Stimulated activated naive CD8-positive, alpha-beta T cell treated with anti-CD3 and anti-CD28 coated beads, Interleukin-15, Interleukin-2, amounts not matched to agents 100 U/mL and 50 U/mL, for 24 hours (primary cell): ENCODE measurements at places on chromosomes 2 and 18.
A peak's percentile ranks its signal among the peaks of the same experiment; 100 is the strongest.

GRCh38 chr2:81672923-81673322, 1368.4 kb upstream of the LRRTM1 start:
- no peak for DNase-seq

GRCh38 chr18:36329684-36330434, 32.3 kb downstream of the FHOD3 start:
- DNase-seq = no peak

DNA sequence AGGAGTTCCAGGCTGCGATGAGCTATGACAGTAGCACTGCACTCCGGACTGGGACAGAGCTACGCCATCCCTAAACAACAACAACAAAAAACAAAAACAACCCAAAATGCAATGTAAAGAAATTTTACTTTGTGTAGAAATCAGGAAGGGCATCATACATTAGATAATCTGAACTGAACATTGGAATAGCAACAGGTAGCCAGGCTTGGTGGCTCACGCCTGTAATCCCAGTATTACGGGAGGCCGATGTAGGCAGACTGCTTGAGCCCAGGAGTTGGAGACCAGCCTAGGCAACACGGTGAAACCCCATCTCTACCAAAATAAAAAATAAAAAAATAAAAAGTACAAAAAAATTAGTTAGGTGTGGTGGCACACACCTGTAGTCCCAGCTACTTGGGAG, 2.1 kb upstream of the PNO1 start:
- DNase-seq = no peak

- DNase-seq = no peak
Measured at GRCh38 chr18:54386043-54386442, 28.3 kb downstream of the C18orf54 start.

DNA sequence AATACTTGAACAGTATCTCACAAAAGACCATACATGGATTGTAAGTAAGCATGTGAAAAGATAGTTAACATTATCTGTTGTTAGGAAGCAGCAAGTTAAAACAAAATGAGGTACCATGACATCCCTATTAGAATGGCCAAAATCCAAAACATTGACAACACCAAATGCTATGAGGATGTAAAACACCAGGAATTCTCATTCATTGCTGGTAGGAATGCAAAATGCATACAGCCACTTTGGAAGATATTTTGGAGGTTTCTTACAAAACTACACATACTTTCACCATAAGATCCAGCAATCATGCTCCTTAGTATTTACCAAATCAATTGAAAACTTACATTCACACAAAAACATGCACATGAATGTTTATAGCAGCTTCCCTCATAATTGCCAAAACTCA, 30.9 kb upstream of the ICOS start:
- no peak for DNase-seq

- no peak for DNase-seq
Measured at GRCh38 chr2:203396667-203397066, 68.5 kb downstream of the ABI2 start.

DNA sequence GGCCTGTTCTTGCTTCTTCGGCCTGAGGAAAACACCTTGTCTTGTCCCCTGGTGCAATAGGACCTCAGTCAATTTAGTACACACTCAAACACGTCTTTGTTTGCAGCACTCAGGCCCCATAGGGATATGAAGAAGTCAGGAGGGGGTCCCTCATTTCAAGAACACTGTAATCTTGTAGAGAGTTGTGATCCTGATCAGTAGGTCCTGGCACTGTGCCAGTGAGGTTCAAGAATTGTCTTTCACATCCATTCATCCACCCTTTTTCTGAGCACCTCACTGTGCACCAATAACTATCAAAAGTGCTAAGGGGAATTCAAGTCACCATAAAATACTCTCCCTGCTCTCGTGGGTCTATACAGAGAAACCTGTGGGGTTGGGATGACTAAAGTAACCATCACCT, 131.4 kb upstream of the LHCGR start:
- DNase-seq = no peak

- no peak for DNase-seq
Measured at GRCh38 chr2:188382107-188382506, 90.4 kb downstream of the GULP1 start.

DNA sequence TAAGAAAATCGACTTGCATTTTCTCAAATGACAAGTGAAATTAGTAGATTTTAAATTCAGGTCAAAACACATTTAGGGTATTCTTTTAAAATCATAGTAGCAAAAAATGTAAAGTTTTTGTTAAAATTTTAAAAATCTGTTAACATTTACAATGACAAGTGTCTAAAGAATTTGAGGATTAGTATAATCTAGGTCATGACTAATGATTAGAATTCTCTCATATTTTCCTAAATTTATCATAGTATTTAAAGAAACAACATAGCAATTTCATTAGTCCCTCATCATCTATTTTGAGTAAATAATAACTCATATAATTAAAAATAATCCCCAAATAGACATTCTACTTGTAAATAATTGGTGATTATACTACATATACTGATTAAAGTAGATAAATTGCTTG, 23.6 kb downstream of the THUMPD2 start:
- no peak for DNase-seq

- DNase-seq = no peak
Measured at GRCh38 chr2:75415731-75416130, 145.0 kb downstream of the EVA1A start.

DNA sequence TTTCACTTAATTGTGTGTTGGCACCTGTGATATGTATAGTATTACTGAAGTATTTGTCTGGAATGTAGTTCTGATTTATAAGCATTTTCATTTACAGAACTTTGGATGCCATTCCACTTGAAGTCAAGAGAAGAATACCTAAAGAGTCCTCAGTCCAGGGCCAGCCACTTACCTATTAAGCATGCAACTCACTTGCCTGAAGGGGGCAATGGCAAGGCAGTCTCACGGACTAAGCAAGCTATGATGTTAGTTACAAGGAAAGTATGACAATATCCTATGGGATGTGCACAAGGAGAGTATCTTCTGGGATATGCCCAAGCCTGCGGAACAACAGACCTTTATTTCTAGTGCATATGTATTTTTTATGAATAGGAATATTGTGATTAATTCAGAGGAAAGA, 369.4 kb upstream of the GCFC2 start:
- no peak for DNase-seq

DNA sequence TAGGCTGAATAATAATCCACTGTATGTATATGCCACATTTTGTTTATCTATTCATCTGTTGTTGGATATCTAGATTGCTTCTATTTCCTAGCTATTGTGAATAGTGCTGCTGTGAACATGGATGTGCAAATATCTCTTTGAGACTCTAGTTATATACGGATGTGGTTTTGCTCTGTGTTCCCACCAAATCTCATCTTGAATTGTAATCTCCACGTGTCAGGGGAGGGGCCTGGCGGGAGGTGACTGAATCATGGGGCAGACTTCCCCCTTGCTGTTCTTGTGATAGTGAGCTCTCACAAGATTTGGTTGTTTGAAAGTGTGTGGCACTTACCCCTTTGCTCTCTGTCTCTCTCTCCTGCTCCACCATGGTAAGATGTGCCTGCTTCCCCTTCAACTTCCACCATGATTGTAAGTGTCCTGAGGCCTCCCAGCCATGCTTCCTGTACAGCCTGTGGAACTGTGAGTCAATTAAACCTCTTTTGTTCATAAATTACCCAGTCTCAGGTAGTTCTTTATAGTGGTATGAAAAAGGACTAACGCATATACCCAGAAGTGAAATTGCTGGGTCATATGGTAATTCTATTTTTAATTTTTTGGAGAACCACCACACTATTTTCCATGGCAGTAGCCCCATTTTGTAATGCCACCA, 86.1 kb upstream of the UPP2 start:
- DNase-seq = no peak

- DNase-seq = peak; percentile 53
Measured at GRCh38 chr2:207423886-207424285, 105.9 kb upstream of the CREB1 start.

DNA sequence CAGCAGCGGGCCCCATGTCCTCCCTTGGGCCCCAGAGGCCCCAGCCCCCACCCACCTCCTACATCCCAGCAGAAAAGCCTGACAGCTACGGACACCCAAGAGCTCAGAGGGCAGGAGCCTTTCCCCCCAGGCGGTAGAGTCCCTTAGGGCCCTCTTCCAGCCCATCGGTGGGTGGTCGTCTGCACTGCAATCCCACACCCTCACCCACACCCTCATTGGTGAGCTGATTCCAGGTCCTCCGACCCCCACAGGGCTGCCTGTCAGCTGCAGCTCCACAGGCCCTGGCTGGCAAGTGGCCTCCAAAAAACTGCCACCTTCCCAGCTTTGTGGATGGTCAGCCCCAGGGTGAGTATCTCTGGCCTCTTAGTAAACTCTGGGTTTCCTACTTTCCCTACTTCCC, 10.5 kb downstream of the TCF23 start:
- DNase-seq = no peak

DNA sequence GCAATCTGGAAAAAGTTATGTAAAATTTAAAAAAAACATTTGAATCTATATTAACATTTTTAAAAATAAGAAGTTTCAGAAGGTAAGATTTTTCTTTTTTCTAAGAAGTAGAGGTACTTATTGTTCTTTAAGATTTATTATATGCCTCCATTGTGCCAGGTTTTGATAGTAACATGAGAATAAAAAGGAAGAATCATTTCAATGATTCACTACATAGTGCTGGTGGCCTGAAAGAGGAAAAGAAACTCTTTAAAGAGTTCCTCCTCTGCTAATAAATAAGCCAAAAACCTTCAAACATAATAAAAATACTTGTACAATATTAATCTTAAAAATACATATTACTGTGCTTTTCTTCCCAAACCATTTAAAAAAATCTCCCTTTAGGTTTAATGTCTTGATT, 69.0 kb downstream of the ANKRD44 start:
- no peak for DNase-seq

- DNase-seq = no peak
Measured at GRCh38 chr2:58852243-58852642, 611.1 kb upstream of the FANCL start.

- DNase-seq = no peak
Measured at GRCh38 chr2:217068677-217069250, 208.9 kb upstream of the TNP1 start.

DNA sequence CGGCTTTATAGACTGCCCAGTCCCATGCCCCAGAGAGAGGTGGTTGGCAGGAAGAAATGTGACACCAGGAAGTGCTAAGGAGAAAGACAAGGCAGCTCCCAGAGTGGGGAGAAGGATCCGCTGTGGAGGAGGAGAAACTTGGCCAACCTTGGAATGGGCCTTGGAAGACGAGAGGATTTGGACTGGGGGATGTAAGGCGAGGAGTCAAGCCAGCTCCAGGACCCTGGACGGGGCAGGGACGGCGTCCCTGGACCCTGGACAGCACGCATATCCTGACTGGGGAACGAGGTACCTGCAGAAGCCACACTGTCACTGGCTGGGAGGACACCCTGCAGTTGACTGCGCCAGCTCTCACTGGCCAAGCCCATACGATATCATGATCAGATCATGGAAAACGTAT, 153.4 kb downstream of the BCL2 start:
- DNase-seq = no peak

DNA sequence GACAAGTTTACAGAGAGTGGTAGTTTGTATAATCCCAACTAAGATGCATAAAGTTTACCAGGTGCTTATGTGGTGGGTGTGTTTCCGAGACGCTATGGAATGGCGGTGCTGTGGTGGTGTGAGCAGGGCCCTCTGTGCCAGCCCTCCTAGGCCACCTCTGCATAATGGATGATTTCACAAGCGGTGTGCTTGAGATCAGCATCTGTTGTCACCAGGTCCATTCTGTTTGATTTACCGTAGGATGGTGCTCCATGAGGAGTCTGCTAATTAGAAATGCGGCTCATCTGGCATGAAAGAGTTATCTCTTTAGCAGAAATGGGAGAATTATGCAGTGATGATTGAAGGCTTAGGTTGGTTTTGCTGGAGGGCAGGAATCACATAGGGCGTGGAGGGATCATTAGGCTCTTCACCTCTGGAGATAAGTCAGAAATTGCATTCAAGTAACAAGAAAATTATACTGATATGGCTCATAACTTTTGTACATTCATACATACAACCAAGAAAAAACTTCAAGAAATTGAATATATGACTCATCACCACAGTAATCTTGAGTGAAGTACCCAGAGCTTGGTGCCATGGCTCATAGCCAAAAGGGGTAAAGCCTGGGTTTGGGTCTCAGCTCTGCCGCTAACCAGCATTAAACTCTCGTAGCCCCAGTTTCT, 41.4 kb downstream of the CRIM1 start:
- DNase-seq = no peak

GRCh38 chr2:98346311-98347236, at the start of gene CNGA3:
Gene CNGA3, plus strand, starts transcription at chr2:98346456. Its CDS starts 23,520 bp downstream, at chr2:98369976.
- DNase-seq = peak; percentile 33

DNA sequence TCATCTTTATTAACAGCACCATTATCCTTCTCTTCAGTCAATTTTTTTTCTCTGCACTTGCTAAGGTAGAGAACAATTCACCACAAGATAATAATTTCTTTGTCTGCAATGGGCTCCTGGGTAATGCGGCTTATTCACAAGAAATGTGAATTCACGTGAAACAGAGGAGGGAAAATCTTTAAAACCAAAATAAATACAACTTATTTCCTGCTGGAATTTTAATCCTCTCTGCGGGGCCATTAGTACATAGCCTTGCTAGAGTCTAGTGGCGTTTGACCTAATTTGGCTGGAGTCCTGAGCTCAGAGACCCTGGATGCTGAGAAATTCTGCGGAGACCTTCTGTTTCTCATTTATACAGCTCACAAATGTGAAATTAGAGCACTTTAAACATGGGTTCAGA, 319.3 kb upstream of the MMADHC start:
- DNase-seq = no peak

- DNase-seq = no peak
Measured at GRCh38 chr2:218927876-218928275, 31.6 kb upstream of the CDK5R2 start.

DNA sequence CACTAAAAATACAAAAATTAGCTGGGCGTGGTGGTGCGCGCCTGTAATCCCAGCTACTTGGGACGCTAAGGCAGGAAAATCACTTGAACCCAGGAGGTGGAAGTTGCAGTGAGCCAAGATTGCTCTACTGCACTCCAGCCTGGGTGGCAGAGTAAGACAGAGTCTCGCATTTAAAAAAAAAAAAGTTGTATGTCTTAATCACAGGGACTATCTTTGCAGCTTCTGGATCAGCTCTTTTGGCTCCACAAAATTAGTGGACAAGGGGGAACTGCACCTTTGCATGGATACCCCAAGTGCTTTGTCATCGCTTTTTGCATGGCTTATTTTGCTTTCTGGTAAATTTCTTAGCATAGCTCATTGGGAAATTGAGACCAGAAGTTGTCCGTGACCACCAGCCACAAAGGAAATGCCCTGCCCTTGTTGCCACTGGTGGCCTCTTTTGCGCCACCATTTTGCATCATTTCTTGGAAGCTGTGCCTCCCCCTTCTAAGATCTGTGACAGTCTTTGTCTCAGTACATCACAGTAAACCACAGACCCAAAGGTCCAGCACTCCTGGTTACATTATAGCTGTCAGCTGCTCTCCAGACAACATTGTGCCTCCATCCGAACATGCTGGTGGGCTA, 43.9 kb upstream of the PCBP1 start:
- DNase-seq = peak; percentile 21

- no peak for DNase-seq
Measured at GRCh38 chr2:43233218-43234212, 7.1 kb upstream of the ZFP36L2 start.

- DNase-seq = no peak
Measured at GRCh38 chr18:7924616-7925015, 357.5 kb downstream of the PTPRM start.

- DNase-seq = no peak
Measured at GRCh38 chr2:37575780-37576179, 95.7 kb downstream of the CDC42EP3 start.

GRCh38 chr2:180169474-180169873, 162.4 kb upstream of the CWC22 start:
- no peak for DNase-seq
